Daoy (cell line): ENCODE measurements at places on chromosomes 13 and 19.
A peak's percentile ranks its signal among the peaks of the same experiment; 100 is the strongest.

GRCh38 chr13:60448907-60449510 lies 52.0 kb downstream of the TDRD3 start:
- peak; percentile 6 for DNase-seq

DNA sequence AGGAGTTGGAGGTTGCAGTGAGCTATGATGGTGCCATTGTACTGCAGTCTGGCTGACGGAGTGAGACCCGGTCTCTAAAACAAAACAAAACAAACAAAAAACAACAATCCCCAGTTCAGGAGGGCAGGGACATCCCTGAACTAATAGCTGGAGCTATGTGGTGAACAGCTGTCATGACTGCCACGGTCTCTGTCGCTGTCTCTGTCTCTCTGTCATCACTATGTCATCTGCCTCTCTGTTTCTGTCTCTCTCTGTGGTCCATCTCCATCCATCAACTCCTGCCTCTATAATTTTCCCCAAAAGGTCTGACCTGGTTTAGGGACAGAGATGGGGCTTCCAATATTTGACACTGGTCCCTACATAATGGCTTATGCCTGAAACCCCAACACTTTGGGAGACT lies 7.4 kb downstream of the ITPKC start:
- no peak for DNase-seq

GRCh38 chr13:96781141-96781540 lies 213.1 kb downstream of the OXGR1 start:
- peak; percentile 62 for DNase-seq

GRCh38 chr19:7196763-7197118 lies 97.5 kb downstream of the INSR start:
- DNase-seq: no peak

DNA sequence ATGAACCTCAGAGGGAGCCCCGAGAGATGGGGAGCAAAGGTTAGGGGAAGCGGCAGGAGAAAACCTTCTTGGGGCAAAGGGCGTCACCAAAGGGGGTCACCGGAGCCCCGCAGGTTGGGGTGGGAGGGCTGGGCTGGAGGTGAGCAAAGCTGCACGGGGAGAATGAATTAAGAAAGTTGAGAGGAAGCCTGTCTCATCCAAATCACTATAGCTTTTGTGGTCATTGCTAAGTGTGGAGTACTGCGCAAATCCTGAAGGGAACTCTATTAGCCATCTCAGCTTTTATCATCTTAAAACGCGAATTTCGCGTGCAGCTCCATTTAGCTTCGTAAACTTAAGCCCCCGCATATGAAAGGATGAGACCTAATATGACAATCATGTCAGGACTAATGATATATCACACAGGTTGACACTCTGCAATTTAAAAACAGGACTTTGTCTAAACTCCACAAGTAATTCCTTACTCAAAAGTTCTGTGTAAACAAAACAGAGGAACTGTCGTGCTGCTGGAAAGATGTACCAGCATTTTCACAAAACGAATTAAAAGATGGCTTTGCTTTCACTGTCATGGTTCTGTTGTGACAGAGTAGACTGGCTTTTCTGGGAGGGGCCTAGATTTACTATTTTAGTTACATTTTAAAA lies 631 bp downstream of the LACC1 start:
- no peak for DNase-seq

GRCh38 chr19:27392027-27392632 lies 1820.8 kb downstream of the UQCRFS1 start:
- DNase-seq: no peak

- DNase-seq: no peak
Measured at GRCh38 chr13:113428871-113429607, 24.2 kb downstream of the ADPRHL1 start.

DNA sequence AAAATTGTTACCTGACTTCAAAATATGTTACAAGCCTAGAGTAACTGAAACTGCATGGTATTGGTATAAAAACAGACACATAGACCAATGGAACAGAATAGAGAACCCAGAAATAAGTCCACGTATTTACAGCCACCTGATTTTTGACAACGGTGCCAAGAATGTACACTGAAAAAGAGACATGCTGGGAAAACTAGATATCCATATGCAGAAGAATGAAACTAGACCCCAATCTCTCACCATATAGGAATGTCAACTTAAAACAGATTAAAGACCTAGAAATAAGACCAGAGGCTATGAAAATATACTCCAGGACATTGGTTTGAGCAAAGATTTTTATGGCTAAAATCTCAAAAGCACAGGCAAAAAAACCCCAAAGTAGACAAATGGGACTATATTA lies 76.5 kb downstream of the LATS2 start:
- DNase-seq: no peak

GRCh38 chr13:39281539-39282150 lies 243.4 kb downstream of the NHLRC3 start:
- DNase-seq: no peak

DNA sequence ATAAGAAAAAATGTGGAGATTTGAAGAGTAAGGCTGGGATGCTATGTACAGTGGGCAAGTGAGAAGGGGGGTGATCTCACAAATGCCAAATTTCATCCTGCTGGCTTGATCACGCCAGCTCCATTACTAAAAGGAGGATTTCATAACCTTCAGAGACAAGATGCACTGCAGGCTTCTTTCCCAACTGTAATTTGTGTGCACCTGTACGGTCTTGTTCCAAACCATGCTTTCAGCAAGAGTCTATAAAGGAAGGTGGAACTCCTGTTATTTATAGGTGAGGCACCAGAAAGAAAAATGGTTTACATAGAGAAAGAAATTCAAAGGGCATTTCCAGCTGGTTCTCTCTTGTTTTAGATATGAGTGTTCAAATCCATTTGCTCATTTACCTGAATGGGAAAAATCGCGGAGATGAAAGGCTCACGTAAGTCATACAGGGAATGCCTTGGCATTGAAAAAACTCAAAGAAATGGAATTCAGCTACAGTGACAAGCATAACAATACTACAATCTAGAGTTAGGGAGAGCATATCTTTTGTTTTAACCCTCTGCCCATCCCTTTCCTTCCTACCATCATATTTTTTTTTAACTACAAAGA lies 13.3 kb downstream of the EFNB2 start:
- no peak for DNase-seq

DNA sequence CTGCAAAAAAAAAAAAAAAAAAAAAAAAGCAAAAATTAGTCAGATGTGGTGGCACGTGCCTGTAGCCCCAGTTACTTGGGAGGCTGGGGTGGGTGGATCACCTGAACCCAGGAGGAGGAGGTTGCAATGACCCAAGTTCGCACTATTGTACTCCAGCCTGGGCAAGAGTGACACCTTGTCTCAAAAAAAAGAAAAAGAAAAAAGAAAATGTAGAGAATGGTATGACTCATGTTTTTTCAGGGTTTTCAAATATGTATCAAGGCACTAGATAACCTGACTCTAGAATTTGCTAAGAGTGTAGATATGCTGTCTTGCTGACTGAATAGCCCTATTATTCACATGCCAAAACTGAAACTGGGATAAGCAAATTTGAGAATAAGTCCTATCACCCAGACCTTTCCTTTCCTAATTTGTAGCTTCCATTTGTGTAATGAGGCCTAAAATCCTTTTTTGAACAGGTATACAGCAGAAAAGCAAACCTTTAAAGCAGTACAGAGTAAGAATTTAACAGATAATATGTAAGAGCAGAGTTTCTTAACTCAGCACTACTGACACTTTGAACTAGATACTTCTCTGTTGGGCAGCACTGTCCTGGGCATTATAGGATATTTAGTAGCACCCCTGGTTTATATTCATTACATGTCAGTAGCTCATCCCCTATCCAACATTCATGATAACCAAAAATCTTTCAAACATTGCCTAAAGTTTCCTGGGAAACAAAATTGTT lies 108.6 kb downstream of the ELF1 start:
- DNase-seq: no peak

- no peak for DNase-seq
Measured at GRCh38 chr13:112477070-112477619, 101.0 kb downstream of the SPACA7 start.

DNA sequence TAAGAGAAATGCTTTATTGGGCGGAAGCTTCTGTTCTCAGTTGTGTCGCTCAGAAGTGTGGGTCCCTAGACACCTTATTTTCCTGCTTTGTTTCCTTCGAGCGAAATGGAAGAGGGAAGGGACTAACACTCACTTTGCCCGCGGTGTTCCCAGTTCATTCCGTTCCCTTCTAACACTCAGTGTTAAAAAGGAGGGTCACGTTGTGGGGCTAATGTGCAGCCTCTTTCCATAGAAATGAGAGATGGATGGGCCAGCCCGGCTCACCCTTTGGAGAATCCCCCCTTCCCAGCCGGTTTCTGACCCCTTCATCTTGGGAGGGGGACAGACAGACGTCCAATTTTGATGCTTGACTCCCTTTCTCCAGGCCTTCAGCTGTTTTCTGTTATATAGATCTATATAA lies 2.3 kb downstream of the ATP11A start:
- DNase-seq: no peak

DNA sequence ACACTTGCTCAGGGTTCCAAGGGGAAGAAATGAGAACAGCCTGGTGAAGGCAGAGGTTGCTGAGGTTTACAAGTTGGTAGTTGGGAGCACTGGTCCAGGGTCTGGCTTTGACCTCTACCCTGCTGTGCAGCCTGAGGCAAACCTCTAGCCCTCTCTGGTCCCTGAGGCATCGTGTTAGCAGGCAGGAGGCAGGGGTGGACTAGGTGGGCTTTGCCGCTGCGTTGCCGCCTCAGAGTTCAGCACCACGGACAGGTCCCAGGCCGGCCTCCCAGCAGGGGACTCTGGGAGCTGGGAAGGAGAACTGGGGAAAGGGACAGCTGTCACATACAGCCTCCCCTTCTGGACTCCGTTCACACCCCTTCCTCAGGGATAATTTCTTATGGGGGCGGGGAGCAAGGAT lies 3.1 kb downstream of the NCAN start:
- peak; percentile 59 for DNase-seq

GRCh38 chr13:23356368-23356767 lies 77.1 kb downstream of the SACS start:
- no peak for DNase-seq

DNA sequence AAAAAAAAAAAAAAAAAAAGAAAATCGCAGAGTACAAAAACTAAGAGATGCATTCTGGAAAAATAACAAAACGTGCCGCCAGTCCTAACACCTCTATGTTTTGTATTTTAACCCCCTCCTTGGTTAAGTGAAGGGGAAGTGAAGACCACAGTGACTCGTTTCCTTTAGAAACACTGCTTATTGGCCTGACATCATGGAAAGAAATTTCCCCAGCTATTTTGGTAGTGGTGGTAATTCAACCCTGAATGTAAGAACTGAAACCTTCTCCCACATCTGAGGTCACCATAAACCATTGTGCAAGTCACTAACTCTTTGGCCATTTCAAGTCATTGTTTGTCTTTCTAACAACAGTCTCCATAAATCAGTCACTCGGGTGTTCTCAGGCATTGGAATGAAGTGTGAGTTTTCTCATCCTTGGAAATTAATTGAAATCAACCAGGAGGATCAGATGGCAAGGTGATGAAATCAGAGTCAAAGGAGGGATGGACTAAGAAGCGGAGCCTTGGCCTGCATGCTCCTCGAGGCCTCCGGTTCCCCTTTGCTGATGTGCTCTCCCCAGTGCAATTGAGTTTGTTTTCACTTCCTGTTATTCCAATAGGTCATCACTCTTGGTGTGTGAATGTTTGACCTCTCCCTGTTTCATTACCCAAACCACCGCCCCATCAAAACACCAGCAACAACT lies 443.9 kb downstream of the FGF9 start:
- DNase-seq: peak; percentile 73

- no peak for DNase-seq
Measured at GRCh38 chr13:21606796-21607195, 2.8 kb upstream of the MICU2 start.

- no peak for DNase-seq
Measured at GRCh38 chr13:65461590-65461989, 1768.5 kb downstream of the PCDH9 start.

- no peak for DNase-seq
Measured at GRCh38 chr13:106425661-106426060, 109.8 kb downstream of the EFNB2 start.

DNA sequence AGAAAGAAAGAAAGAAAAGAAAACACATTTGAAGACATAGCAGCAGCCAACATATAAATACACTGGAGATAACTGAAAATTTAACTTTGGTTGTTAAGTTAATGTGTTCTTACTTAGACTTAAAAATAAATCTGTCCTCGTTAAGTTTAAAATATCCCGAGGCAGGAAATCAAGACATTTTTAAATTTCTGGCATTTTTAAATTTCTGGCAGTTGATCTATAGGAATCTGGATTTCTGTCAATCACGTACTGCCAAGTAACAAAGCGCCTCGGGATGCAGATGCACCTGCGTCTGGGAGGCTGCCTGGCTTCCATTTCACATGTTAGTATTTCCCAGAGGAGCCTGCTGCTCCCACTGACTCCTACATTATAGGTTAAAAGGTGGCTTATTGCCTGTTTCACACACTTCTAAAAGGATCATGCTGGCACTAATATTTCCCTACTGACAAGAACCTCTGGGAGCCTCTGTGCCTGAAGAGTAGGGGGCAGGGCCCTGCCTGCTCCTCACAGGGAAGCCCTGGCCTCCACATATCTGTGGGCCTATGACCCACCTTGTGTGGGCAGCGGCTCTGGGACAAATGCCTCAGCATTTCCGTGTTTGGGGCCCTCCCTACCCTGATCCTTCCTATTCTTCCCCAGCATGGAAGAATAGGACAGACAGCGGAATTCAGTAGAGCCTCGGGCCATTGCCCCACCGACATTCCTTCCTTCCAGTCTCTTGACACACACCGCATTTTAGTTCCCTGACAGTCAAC lies 62.8 kb upstream of the ATP12A start:
- no peak for DNase-seq

- no peak for DNase-seq
Measured at GRCh38 chr13:106561551-106562170, 6.3 kb downstream of the ARGLU1 start.

- DNase-seq: no peak
Measured at GRCh38 chr19:16859626-16860025, 29.2 kb upstream of the F2RL3 start.

GRCh38 chr13:99895444-99896368 lies 75.9 kb downstream of the ZIC5 start:
- no peak for DNase-seq

GRCh38 chr19:31312009-31312676 lies 37.1 kb downstream of the TSHZ3 start:
- DNase-seq: peak; percentile 50

GRCh38 chr19:30649934-30650614 lies 277.9 kb downstream of the ZNF536 start:
- DNase-seq: peak; percentile 66

GRCh38 chr13:97413694-97414093 lies 20.3 kb upstream of the RAP2A start:
- DNase-seq: no peak

GRCh38 chr13:50069261-50069660 lies 54.0 kb downstream of the KCNRG start:
- no peak for DNase-seq
